ENCODE measurements at places on chromosomes 7 and 10.

GRCh38 chr10:77613476-77614130, 24.0 kb downstream of the KCNMA1 start:
- peak; percentile 28 for DNase-seq

DNA sequence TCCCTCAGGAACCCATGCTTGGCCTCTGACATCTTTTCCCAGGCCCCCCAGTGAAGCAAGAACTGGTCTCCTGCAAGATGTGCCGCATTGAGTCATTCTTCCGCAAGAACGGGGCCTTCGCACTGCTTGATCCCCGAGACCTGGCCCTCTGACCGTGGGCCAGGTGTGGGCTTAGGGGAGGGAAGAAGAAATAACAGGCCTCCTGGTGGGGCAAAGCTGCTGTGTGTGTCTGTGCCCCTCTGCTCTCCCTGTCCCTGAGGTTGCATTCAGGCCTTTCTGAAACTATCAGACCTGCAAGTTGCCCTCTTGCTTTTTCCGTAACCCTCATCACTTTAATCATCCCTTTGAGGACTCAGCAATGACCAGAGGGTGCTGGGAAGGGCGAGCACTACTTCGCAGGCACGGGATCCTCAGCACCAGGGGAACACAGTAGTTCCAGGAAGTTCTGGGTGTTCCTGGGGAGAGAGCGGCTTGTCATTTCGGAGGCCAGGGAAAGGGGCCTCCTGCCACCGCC, 6.0 kb downstream of the ATP6V1F start:
- no peak for DNase-seq

GRCh38 chr10:44263771-44264170, 121.1 kb downstream of the CXCL12 start:
- no peak for DNase-seq

GRCh38 chr7:152411389-152411788, 24.4 kb downstream of the KMT2C start:
- DNase-seq, result no peak

- no peak for DNase-seq
Measured at GRCh38 chr10:31158011-31158658, 126.5 kb upstream of the ZNF438 start.

DNA sequence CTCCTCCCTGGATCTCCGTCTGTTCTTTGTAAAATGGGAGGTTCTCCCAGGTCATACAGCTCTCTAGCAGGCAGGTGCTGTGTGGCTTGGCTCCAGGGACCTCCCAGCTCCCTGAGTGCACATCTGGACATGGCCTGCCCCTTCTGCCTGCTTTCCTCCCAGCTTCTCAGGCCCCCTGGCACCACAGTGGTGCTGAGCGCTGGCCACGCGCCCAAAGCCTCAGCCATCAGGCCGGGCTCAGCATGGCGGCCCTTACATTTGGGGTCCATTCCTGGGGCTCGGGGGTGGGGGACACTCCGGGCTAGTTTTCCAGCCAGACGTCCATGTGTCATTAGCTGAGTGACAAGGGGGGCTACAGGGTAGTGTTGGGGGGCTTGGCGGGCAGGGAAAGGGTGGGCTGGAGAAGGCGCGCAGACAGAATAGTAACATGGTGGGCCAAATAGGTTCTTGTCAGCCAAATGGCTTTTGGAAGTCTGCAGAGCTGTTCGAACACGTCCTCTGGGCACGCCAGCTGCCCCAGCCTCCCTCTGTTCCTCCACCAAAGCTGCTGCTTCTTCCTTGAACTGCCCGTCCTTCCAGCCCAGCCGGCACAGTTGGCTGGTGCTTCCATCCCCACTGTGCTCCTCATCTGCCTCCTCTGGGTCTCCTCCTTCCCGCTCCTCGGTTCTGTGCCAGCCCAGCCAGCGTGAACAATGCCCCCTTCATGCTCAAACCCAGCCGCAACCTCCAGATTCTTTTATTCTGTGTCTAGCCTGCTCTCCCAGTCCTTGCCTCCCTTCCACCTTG, 65.9 kb downstream of the GOLGA7B start:
- no peak for DNase-seq

- no peak for DNase-seq
Measured at GRCh38 chr7:114086537-114086913, 167.7 kb upstream of the PPP1R3A start.

DNA sequence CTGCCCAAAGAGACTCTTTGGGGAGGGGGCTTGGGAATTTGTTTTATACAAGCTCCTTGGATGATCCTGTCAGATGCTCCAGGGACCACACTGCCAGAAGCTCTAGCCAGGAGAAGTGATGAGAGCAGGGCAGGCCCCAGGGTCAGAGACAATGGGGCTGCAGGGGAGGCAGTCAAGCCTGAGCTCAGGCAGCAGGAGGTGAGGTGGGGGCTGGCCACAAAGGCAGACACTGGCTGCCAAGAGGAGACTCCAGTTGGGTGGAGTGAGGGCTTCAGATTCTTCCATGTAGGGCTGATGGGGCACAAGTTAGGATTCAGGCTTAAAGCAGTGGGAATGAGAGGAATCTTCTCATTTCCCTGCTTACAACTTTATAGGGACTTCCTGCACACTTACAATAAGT, 35.6 kb upstream of the LOXL4 start:
- no peak for DNase-seq

DNA sequence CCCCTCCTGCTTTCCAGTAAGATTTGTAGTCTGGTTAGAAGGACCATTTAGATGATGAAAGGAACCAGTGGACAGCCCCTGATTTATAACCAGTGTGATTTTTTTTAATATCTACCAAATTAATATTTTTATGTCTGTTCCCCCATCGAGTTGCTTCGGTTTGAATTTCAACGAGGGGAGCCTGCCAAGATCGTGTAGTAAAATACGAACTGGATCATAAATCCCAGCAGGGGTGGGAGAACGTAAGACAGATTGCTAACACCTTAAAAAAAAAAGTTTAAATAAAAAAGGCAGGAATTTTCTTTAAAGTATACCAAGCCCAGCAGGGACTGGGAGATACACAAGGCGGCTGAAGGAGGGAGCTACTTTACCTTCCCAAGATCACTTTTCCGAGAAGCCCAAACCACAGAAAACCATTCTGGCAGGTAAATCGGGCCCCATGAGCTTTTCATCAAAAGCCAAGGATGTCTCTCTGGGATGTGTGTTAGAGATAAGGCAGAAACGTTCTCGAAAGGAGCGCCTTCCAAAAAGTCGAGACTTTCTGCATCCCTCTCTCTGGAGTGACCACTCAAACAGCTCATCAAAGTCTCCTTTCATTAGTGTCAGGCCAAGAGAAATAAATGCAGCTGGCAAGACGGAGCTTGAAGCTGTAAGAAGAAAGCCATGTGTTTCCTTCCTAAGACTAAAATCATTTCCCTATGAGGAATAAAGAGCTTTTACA, 270.5 kb upstream of the NFE2L3 start:
- DNase-seq, result no peak

GRCh38 chr10:26448706-26449435, 10.7 kb downstream of the APBB1IP start:
- DNase-seq, result no peak

GRCh38 chr10:89384474-89385340, 6.9 kb downstream of the IFIT1B start:
- no peak for DNase-seq

DNA sequence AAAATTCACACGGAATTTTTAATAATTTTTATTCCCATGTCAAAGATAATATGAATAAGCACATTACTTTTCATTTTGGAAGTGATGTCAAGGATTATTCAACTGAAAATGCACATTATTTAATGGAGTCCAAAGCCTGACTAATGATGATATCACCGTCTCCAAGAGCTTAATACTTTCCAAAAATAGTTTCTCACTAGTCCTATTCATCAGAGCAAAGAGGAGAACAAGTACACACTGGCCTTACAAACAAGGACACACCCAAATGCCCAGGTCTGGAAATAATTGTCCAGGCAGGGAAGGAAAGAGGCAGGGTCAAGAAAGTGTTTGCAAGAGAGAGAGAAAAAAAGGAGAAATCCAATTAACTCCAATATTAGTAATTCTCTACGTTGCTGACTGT, 216.8 kb upstream of the CCDC6 start:
- no peak for DNase-seq

DNA sequence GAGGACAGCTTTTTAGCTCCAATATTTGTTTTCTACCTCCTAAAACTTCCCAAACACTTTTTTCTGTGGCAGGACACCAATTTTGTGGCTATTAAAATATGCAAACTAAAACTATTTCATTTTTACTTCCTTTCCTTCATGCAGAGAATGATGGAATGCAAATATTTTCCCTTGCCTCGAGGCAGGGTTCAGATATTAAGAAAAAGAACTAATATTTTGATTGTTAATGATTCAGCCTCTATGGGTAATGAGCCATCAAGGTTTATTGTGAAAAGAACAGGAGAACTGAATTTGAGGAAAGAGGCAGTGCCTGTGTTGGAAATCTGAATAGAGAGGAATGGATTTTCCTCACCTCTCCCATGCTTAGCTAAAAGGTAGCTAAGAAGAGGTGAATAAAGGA, 43.1 kb upstream of the CASD1 start:
- DNase-seq, result no peak

GRCh38 chr7:25282194-25282593, 53.9 kb upstream of the NPVF start:
- DNase-seq, result no peak

DNA sequence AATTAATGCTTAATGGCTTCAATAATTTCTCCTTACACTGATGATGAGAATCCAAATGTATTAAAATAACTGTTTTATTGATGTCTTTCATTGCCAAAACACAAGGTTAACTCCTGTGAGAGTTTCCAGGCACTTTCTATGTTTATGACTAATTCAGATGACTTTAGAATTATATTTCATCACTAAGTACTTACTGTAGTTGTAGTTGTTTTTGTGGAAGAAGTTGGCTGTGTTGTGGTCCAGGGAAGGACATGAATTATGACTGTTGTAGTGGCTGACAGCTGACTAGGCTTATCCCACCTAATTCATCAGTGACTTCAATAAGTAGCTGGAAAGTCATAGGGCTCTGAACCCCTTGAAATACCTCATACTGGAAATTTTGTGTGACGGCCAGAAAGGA, 254.8 kb downstream of the HGF start:
- DNase-seq, result no peak

DNA sequence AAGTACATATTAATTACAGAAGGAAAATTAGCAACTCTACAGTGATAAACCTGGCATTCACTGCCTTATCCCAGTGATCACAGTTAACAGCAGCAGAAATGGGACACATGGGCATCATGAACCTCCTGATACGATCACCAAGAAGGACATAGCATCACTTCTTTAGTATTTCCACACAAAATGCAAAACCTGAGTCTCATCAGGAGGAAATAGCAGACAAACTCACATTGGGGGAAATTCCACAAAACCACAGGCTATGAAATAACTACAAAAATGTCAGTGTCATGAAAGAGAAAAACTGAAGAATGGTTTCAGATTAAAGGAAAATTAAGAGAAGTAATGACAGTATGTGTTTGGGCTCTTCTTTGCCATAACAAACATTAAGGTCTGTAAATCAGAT, 12.0 kb upstream of the PURB start:
- no peak for DNase-seq

DNA sequence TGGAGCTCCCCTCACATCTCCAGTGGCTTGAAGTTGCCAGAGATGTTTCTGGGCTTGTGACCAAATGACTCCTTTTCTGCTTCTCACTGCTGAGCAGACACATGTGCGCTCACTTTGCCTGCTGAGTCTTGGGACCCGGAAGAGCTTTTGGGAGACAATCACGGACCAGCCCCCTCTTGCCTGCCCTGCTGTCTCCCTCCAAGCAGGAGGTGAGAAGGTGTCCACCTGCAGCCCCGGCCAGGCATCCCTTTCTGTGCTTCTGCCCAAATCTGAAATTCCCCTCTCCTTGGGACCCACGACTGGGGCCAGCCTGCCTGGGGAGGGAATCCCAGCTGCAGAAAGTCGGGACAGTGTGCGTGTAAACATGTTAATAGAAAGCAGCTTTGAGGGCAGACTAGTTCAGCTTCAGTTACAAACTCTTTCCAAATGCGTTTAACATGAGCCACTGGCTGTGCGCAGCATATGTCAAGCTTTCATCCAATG, 31.7 kb downstream of the HTRA1 start:
- DNase-seq, result no peak

GRCh38 chr7:122674502-122674901, 24.4 kb downstream of the RNF133 start:
- DNase-seq, result peak; percentile 44

DNA sequence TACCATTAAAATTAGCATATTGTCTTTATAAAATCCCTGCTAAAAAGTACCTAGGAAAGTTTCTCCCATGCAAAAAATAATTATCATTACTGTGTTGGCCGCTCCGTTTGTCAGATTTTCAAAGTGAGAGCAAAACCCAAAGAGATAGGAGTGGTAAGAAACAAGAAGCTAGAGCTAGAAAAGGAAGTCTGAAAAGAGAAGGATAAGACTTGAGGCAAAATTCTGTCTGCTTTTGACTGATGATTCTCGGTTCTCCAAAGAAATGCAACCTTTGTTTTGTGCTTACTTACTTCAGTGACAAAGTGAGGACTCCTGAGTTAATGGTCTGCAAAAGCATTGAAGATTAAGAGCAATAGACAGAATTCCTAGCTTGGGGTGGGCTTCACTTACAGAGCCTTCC, 33.3 kb upstream of the CAPZA2 start:
- no peak for DNase-seq

DNA sequence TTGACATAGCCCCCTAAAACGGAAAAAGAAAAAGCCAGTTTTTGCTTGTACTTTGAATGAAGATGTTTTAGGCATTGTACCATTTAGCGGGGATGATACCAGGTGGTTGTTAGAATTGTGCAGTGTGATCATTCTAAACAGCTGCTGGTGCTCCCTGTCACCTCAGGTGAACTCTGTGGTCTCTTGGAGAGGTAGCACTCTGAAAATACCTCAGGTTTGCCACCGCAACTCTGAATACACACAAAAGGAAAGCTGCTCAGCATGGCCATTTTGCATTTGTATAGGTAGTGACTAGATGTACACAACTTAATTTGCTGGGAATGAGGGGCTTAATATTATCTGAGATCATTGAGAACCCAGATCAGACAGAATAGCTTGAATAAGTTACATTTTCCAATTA, 52.6 kb downstream of the PLEKHA8 start:
- no peak for DNase-seq

DNA sequence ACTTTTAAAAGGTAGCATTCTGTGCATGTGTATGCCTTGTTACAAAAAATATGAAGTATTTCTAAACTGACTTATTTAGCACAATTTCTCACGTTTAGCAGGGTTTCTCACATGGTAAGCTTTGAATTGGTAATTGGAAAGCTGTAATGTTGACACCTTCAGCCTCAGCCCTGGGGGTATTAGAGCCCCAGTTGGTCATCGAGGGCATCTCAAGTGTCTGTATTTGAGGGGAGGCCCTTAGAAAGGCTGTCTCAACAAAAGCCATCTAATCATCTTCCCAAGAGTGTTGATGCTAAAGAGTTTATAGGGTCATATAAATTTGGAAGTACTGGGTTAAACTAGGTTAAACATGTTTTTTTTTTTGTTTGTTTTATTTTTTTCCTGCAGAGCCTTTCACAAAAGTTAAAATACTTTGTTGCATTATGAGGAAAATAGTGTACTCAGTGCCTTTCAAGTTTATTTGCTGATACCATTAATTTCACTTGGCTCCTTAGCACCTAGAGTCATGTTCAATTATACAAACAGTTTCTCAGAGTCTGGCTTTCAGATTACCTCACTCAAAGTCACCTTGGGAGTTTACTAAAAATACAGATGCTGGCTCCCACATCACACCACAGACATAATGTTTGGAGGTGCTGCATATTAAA, 134.0 kb downstream of the CD36 start:
- DNase-seq, result no peak

- no peak for DNase-seq
Measured at GRCh38 chr10:113252650-113253618, 299.9 kb upstream of the HABP2 start.

- no peak for DNase-seq
Measured at GRCh38 chr7:91784469-91784868, 96.0 kb downstream of the MTERF1 start.

Data from C1 segment of cervical spinal cord (tissue), 14 donors.